ENCODE measurements at places on chromosomes 13 and 19.

- no peak for DNase-seq
Observed at GRCh38 chr13:66576381-66576780, 653.8 kb downstream of the PCDH9 start.

GRCh38 chr19:7989071-7989575 lies 16.3 kb downstream of the ELAVL1 start:
- no peak for DNase-seq

- DNase-seq = no peak
Observed at GRCh38 chr13:113846636-113847318, 17.1 kb downstream of the GAS6 start.

GRCh38 chr13:79455331-79455730 lies 25.6 kb upstream of the NDFIP2 start:
- no peak for DNase-seq

DNA sequence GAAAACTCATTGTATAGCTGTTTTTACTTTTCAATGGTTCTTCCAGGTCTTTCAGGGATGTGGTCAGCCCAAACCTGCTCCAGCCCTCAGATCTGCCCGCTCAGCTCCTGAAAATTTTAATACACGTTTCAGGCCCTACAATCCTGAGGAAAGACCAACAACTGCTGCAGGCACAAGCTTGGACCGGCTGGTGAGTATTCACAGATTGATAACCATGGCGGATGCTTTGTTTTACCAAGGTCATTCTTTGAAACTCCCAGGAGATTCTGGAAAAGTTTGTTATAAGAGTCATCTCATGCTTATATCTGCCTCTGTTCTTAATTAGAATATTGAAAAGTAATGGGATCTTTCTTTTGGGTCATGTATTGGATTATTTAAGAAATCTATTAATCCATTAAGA lies 173.5 kb downstream of the DCT start:
- no peak for DNase-seq

GRCh38 chr19:48325265-48325910 lies at the start of gene EMP3:
TSS of gene EMP3 (plus strand) at chr19:48325552. CDS start at chr19:48326845, 1,293 bp downstream.
- DNase-seq = peak; percentile 84

GRCh38 chr19:11073568-11073967 lies 15.7 kb upstream of the LDLR start:
- no peak for DNase-seq

DNA sequence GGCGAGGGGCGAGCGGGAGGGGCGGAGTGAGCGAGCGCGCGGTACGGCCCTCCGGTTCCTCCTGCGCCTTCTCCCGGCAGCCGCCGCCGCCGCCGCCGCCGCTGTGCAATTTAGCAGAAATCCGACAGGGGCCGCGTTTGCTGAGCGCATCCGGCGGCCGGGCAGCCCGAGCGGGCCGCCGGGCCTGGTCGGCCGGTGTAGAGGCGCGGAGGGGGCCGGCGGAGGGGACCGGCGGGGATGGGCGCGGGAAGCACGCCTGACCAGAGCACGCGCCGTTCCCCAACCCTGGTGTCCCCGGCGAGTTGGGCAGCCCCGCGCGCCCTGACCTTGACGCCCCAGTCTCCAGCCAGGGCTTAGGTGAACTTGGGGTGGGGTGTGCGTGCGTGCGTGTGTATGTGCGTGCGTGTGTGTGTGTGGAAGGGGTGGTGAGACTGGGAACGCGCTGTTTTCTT lies 144.5 kb upstream of the ZNF536 start:
- peak; percentile 79 for DNase-seq

GRCh38 chr19:6092329-6093286 lies 17.7 kb downstream of the RFX2 start:
- DNase-seq = no peak

GRCh38 chr13:24360106-24360505 lies 50.7 kb downstream of the C1QTNF9 start:
- no peak for DNase-seq

- DNase-seq = no peak
Observed at GRCh38 chr19:13840305-13841085, 36.4 kb upstream of the NANOS3 start.

DNA sequence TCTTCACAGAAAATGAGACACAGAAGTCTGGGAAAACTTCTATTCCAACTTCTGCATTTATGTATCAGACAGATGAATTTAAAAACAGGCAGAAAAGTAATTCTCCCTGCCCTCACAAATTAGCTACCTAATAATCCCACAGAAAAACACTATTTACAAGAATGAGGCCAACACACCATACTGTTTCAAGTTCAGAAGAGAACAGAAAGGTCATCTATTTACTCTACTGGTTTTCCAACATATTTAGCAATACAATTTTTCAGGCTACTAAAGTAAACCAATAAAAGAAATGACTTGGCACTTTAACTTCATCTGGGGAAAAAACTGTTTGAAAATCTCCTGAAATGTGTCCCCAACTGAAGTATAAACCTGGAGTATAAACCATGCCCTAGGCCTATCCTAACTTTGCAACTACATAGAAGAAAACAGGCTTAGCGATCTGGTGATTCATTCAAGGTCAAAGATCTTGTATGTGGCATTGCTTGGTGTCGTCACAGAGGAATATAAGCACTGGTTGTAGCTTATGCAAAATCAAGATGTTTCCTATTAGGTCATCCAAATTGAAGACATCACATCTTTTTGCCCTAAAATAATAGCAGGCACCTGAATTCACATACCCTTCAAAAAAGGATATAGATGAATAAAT lies 20.1 kb upstream of the EBPL start:
- DNase-seq = no peak
